ENCODE measurements at places on chromosomes 1 and 21.

DNA sequence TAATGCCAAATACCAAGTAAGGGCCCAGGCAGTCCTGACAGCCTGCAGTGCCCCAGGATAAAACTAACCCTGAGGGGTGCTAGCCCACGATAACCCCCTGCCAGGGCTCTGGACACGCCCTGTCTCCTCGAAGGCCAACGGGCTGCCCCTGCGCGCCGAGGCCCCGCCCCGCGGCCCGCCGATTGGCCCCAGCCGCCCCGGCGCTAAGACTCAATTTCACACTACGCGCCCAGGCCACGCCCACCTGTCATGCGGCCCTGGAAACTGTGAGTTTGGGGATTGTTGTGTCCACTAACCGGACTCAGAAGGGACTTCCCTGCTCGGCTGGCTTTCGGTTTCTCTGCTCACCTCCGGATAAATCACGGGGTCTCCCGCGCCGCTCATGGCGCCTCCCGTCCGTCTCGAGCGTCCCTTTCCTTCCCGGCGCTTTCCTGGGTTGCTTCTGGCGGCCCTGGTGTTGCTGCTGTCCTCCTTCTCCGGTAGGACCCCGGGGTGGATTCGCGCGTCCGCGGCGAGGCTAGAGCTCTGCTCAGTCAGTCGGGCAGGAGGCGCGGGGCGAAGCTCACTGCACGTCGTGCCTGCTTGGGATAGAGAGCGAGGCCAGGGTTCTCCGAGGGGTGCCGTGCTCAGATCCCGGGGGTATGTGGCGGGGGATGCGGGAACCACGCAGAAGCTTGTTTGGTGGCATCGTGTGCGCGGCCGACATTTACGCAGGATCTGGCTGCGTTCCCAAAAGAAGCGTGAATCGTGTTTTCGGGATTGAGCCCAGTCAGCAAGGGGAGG lies at the start of gene CR1L:
CR1L (plus strand) TSS at position 282 of the 783 bp plus-strand sequence; CDS start at position 383, 101 bp downstream.
- H3K36me3 ChIP-seq = no peaks in the 10 kb centered on the region
- H3K27me3 ChIP-seq = peaks cover 26% of the 10 kb centered on the region
- peaks cover 8% of the 10 kb centered on the region for H3K4me1 ChIP-seq
- peak within 1 kb of the TSS; percentile 80 for H3K4me3 ChIP-seq

DNA sequence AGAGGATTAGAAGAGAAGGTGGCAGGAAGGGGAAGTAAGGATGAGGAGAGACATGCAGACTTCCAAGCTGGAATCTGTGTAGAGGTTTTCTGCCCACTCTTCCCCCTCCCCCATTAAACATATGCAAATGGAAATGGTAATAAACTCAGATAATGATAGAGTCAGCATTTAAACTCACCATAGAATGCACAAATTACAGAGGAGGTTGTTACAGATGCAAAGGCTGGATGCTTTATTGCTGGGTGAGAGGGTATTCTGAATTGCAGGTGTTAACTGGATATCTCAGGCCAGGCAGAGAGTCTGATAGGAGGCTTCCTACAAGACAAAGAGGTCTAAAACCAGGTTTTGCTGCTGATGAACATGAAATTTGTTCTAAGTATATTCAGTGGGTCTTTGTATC lies 372.5 kb downstream of the SEC16B start:
- H3K27me3 ChIP-seq = no peaks in the 10 kb centered on the region
- no peak overlapping the region for H3K4me3 ChIP-seq
- no peak for DNase-seq
- no peaks in the 10 kb centered on the region for H3K4me1 ChIP-seq

GRCh38 chr21:26072666-26073615 lies 97.6 kb downstream of the APP start:
- H3K4me3 ChIP-seq = no peak overlapping the region
- no peaks in the 10 kb centered on the region for H3K27me3 ChIP-seq
- no peak for DNase-seq
- H3K4me1 ChIP-seq = peaks cover 41% of the 10 kb centered on the region
- no peak overlapping the region for H3K27ac ChIP-seq
- no peaks in the 10 kb centered on the region for H3K36me3 ChIP-seq

GRCh38 chr1:197998110-197998509 lies 80.9 kb downstream of the LHX9 start:
- no peak for DNase-seq
- H3K4me3 ChIP-seq = no peak overlapping the region
- H3K36me3 ChIP-seq = no peaks in the 10 kb centered on the region
- no peak overlapping the region for H3K27ac ChIP-seq
- H3K27me3 ChIP-seq = no peaks in the 10 kb centered on the region

- no peak overlapping the region for H3K27ac ChIP-seq
These were observed 1.0 kb downstream of the KCNK1 start for GRCh38 chr1:233614743-233615521.

GRCh38 chr1:11882814-11883538 lies 24.2 kb upstream of the NPPB start:
- H3K27me3 ChIP-seq = no peaks in the 10 kb centered on the region
- no peaks in the 10 kb centered on the region for H3K4me1 ChIP-seq
- DNase-seq = no peak
- no peak overlapping the region for H3K4me3 ChIP-seq
- no peak overlapping the region for H3K27ac ChIP-seq
